NCI-H1694 treated with DMSO at 0.1 percent for 48 hours (cell line): ENCODE measurements at places on chromosomes 11 and 22.

- DNase-seq = no peak
Observed at GRCh38 chr11:130829920-130830511, 86.3 kb downstream of the SNX19 start.

- DNase-seq = no peak
Observed at GRCh38 chr11:108032800-108033199, 24.1 kb downstream of the CUL5 start.

GRCh38 chr11:94925422-94926270 lies 47.7 kb downstream of the CWC15 start:
- DNase-seq = no peak

DNA sequence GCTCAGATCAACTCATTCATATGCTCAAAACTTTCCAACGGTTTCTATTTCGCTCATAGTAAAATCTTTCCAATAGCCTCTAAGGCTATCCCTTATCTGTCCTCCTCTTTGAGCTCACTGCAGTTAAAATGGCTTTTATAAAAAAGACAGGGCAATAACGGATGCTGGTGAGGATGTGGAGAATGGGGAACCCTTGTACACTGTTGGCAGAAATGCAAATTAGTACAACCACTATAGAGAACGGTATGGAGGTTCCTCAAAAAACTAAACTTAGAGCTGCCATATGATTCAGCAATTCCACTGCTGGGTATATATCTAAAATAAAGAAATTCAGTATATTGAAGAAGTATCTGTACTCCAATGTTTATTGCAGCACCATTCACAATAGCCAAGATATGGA lies 345.6 kb downstream of the DLG2 start:
- no peak for DNase-seq

- no peak for DNase-seq
Observed at GRCh38 chr11:120517390-120517761, 5.8 kb downstream of the GRIK4 start.

DNA sequence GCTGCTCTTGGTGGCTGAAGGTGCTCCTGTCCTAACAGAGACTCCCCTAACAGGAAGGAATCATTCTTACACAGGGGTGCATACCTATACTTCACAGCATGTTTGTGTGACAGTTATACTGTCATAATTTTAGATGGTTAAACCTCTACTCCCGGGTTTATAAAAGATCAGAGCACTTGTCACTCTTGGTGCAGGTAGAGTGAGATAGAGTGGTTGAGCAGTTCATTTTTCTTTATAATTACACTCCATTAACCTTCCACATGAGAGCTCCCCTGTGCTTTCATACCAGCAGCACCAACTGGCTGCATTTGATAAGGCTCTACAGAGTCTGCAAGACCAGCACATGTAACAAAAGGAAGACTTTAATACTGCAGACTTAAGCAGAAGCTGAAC lies 72.9 kb downstream of the LARGE2 start:
- no peak for DNase-seq

DNA sequence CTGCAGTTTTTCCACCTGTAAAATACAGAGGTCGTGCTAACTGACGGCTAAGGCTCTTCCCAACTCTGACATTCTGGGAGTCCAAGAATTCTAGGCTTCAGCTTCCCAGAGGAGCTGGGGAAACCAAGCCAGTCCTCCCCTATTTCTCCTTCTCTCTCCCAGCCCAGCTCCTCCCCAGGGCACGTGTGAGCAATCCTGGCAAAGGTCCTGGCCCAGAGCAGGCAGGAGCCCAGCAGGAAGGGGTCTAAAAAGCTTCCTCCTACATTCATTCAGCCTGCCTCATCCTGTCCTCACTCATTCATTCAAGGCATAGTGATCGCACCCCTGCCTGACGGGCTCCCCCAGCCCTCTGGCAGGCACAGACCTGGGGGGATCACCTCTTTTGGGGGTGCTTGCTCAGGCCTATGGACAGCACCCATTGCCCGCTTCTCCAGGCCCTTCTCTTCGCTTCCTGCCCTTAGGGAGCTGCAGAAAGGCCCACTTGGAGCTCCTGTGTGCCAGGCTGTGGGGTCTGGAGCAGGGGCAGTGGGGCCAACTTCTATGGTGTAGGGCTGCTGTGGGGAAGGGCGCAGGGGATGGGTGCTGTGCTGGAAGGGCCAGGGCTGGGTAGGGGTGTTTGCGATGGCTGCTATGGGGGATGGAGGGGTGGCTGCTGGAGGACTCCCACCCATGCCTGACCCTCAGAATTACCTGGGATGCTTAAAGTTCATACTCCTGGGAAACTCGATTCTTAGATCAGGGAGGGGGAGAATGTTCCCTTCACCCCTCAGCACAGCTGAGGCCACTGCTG lies 9.8 kb downstream of the KCNC1 start:
- DNase-seq = no peak

DNA sequence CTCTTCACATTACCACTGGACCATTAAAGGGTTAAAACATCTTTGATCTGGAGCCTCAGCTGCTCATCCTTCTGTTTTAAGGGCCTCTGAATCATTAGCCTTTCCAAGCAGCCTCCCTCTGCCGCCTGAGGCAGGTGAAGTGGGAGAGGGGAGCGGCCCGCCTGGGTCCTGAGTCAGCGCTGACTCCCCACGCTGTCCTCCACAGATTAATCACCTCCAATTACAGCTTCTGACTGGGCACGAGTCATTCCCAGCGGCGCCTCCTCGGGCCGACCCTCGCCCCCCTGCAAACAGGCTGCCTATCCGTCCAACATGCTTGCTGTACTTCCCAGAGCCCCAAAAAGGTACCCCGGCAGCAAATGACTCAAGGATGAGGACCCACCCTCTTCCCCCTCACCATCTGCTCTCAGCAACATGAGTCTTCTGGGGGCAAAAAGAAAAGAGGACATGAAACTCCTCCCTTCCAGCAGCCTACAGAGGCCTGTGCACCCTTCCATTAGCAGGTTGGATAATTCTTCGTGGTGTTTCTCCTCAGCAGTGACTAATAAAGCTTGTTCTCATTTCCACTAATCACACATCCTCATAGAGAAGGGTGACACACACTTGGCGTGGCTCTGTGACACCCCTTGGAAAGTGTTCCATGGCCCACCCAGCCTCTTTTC lies 44.3 kb upstream of the JAM3 start:
- DNase-seq = no peak

GRCh38 chr22:42880815-42881214 lies 23.7 kb upstream of the ARFGAP3 start:
- DNase-seq = no peak

- DNase-seq = no peak
Observed at GRCh38 chr11:94581926-94582325, 14.8 kb downstream of the PIWIL4 start.

GRCh38 chr11:17021511-17021910 lies 7.3 kb upstream of the PLEKHA7 start:
- DNase-seq = no peak

- DNase-seq = no peak
Observed at GRCh38 chr22:24134090-24134846, 47.0 kb upstream of the SUSD2 start.

- no peak for DNase-seq
Observed at GRCh38 chr11:126109941-126110731, 47.5 kb upstream of the CDON start.

- DNase-seq = no peak
Observed at GRCh38 chr22:38464992-38465672, 2.8 kb upstream of the KDELR3 start.

DNA sequence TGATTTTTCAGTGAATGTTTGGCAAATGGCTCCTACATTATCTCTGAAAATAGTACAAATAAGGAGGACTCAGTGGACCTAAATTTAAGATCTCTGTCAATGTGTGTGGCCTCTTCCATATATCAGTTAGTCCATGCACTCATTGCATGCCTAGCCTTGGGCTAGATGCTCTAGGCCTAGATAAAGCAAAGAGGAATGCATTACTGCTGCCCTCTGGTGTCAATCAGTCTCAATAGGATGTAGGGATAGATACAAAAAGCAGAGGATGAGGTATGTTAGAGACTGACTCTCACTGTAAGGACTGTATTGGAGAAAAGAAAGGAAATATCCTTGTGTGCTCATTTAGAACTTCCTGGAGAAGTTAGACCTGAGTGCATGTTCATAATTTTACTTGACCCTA lies 42.0 kb downstream of the MS4A2 start:
- DNase-seq = no peak

- no peak for DNase-seq
Observed at GRCh38 chr11:95485115-95485900, 254.3 kb upstream of the SESN3 start.

GRCh38 chr22:45891996-45892621 lies 84.9 kb downstream of the WNT7B start:
- no peak for DNase-seq

GRCh38 chr11:125626288-125626950 lies 1.5 kb downstream of the CHEK1 start:
- DNase-seq = peak; percentile 37

GRCh38 chr11:21179770-21180169 lies 510.4 kb downstream of the NELL1 start:
- no peak for DNase-seq

- DNase-seq = no peak
Observed at GRCh38 chr11:47572715-47573255, 6.0 kb downstream of the KBTBD4 start.

GRCh38 chr22:36166518-36167220 lies 6.1 kb upstream of the APOL3 start:
- DNase-seq = no peak

DNA sequence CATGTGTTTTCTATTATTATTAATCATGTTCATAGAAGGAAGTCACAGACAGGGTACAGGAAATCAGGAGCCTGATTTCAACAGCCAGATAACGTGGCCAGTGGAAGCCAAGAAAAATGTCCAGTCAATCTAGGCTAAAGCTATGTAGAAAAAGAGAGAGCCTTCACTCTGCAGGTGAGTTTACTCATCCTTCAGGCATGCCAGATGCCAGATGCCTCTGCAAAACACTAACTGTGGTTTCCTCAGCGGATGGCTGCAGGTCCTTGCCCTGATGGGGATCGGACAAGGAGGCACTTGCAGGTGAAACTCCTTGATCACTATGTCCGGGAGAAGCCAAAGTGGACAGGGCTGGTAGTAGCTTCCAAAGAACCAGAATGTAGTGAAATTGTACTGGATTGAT lies 962.3 kb upstream of the RAG2 start:
- no peak for DNase-seq

GRCh38 chr11:132126973-132127899 lies 756.8 kb downstream of the NTM start:
- DNase-seq = peak; percentile 63

DNA sequence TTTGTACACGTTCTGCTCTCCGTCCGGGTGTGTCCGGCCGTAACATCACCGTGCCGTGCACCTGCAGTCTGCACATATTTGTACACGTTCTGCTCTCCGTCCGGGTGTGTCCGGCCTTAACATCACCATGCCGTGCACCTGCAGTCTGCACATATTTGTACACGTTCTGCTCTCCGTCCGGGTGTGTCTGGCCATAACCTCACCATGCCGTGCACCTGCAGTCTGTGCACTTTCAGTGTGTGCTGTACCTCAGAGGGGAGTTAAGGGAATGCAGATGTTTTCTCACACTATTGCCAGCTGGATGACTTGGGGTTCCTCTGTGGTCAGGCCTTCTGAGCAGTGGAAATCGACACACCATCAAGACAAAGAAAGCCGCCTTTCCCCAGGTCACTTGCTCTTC lies 4.2 kb downstream of the TTLL8 start:
- no peak for DNase-seq

DNA sequence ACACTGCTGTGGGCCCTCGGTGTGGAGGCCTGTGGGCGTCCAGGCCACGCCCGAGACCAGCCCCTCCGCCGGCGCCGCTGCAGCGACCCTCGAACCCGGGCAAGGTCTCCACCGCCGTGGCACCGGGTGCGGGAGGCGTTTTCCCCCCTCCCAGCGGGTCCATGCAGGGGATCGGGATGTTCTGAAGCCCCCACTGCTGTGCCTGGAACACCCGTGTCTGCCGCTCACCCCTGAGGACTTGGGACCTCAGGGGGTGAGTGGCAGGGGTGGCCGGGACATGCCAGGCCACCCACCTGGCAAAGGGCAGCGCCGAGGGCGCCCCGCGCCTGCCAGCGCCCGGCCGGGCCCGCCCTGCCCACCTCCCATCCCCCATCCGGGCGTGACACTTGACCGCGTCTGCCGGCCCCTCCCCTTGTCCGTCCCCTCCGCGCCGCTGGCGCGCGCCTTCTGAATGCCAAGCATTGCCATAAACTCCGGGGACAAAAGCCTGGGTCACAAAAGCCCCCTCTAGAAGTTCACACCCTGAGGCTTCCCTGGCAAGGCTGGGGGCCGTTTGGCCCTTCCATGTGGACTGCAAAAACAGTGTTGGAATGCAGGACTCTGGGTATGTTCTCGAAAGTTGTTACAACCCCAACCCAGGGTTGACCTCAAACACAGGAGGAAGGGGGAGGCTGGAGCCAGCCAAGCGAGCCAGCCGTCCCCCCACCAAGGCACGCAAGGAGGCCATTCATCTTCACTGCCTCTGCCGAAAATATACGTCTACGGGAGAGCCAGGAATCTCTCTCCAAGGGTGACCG lies 819 bp upstream of the KCNQ1OT1 start:
- no peak for DNase-seq

GRCh38 chr11:9273376-9274336 lies 8.5 kb upstream of the DENND5A start:
- no peak for DNase-seq

GRCh38 chr11:76244316-76244851 lies 38.1 kb upstream of the WNT11 start:
- DNase-seq = no peak

GRCh38 chr11:128860571-128861361 lies 6.3 kb downstream of the KCNJ1 start:
- DNase-seq = no peak

DNA sequence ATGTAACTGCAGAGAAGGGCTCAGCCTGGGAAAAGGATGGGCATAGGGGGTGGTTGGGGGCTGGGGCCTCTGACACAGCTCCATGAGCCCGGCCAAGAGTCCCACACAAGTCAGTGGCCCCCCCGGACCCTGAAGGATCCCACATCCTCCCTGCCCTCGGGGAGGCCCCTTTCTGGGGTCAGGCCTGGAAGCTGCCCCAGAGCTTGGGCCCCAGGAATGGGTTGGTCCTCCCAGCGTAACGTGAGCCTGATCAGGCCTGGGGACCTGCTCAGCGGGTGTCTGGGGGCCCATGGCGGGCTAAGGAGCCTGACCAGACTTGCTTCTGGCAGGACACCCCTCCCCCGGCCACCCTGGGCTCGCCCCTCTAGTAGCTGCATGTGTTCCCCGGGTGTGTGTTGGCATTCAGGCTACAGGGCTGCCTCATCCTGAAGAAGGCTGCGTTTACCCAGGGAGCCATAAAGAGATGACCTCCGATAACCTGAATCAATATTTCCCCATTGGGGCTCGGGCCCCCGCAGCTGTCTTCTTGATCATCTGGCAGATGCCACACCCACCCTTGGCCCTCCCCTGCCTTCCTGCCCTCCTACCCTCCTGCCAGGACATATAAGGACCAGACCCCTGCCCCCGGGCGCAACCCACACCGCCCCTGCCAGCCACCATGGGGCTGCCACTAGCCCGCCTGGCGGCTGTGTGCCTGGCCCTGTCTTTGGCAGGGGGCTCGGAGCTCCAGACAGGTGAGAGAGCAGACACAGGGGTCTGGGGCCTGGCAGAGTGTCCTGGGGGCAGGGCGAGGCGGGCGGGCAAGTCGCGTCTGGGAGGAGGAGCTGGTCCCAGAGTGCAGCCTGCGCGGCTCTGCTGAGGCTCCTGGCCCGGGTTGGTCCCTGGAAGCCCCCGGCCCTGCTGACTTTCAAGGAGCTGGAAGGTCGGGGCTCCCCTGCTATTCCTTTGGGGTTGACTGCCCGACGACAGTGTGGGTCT lies at the start of gene MUC2:
MUC2 (plus strand) TSS at position 631 of the 978 bp plus-strand sequence.
- no peak for DNase-seq
